ENCODE measurements at places on chromosomes 1 and 21. TPM values are rescaled to one million over a fixed set of nuclear protein-coding genes. Genes with fewer than 3 reads are reported as not detected.

Gene ADGRL2
- total RNA-seq, result 18.0 TPM

Gene OLIG2
- total RNA-seq, result 1.3 TPM

Gene OSBPL9
- total RNA-seq, result 42.2 TPM

Gene CELA3A
- total RNA-seq, result not detected

Gene COPA
- 137 TPM for total RNA-seq

Gene C21orf58
- total RNA-seq, result 16.9 TPM

Gene PRDX6
- total RNA-seq, result 546 TPM

Gene TMPRSS2
- 9.0 TPM for total RNA-seq
